ENCODE measurements at places on chromosomes 2 and 18.

- no peak for DNase-seq
Measured at GRCh38 chr2:14745288-14746076, 113.0 kb downstream of the LRATD1 start.

GRCh38 chr2:60496475-60496874 lies 57.0 kb downstream of the BCL11A start:
- no peak for DNase-seq

DNA sequence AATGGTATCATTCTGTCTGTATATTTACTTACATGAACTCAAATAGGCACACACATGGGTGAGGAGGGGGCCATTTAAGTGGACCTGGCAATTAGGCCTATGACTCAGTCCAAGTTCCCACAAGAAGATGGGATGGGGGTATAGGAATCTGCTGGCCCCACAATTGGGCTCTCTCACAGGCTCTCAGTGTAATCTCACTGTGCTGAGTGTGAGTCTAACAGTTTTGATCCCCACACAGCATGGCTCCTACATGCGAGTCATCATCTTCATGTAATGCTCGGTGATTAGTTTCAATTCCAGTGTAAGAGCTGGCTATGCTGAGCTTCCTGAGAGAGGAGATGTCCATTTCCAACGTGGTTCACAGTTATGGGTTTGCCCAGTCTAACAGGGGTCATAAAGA lies 114.0 kb downstream of the GATA6 start:
- DNase-seq: no peak

- DNase-seq: no peak
Measured at GRCh38 chr2:17733599-17733998, 20.0 kb downstream of the SMC6 start.

DNA sequence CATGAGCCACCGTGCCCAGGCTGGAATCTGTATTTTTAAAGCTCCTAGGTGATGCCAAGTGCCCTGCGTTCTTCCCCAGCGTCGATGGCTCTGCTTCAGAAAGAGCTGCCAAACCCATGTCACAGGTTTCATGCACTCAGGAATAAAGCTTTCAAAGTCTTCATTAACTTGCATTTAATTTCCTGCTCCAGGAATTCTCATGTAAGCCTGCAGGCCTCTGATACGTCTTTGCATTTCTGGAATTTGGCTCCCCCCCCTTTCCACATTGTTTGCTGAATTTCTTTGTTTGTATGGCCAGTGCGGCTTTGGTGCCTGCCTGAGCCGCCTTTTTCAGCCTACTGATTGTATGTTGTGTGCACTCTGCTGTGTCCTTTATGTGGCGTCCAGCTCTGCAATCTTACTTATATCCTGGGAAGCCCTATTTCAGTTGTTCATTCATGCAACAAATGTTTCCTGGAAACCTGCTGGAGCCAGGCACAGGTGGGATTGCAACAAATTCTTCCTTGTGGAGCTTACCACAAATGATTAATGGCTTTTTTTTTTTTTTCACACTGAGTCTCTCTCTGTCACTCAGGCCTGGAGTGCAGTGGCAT lies 17.9 kb upstream of the OTOF start:
- no peak for DNase-seq

- no peak for DNase-seq
Measured at GRCh38 chr18:1014509-1014908, 109.8 kb downstream of the ADCYAP1 start.
